Activated CD4-positive, alpha-beta memory T cell treated with anti-CD3 and anti-CD28 coated beads for 36 hours (primary cell): ENCODE measurements at places on chromosomes 3 and 15. TPM values are rescaled to one million over a fixed set of nuclear protein-coding genes. Genes with fewer than 3 reads are reported as not detected.

DNA sequence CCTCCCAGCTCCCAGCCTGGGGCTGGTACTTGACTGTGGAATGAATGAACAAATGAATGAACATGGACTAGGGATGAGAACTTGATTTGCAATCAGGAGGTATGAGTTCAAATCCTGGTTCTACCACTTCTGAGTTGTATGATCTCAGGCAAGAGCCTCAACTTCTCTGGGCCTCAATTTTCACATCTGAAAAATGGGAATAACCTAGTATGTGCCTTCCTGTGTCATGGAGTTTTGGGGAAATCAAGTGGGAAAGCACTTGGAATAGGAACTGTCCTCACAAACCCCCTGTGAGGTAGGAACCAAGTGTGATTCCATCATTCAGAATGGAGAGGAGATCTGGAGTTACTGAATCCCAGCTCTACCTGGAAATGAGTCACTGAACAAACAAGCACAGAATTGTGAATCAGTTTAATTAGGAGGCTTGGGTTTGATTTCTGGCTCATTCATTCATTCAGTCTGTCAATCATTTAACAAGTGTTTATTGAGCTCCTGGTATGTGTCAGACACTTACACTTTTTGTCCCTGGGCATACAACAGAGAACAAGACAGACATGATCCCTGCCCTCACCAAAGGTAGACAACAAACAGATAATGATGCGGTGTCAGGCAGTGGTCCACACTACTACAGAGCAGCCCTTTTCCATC lies 29.7 kb downstream of the DNASE1L3 start:
- no peak for DNase-seq
- H3K36me3 ChIP-seq, result no peaks in the 10 kb centered on the region
- H3K4me1 ChIP-seq, result peaks cover 11% of the 10 kb centered on the region
- H3K27me3 ChIP-seq, result no peaks in the 10 kb centered on the region
- no peak overlapping the region for H3K4me3 ChIP-seq

GRCh38 chr3:45659661-45660566 lies 29.3 kb upstream of the SACM1L start:
- H3K4me1 ChIP-seq, result peaks cover 21% of the 10 kb centered on the region
- H3K27ac ChIP-seq, result no peak overlapping the region
- no peak overlapping the region for H3K4me3 ChIP-seq
- no peaks in the 10 kb centered on the region for H3K27me3 ChIP-seq

- peaks cover 37% of the 10 kb centered on the region for H3K4me1 ChIP-seq
- peak overlapping the region; percentile 59 for H3K27ac ChIP-seq
- DNase-seq, result no peak
- H3K27me3 ChIP-seq, result no peaks in the 10 kb centered on the region
These were observed 74.8 kb upstream of the POMGNT2 start for GRCh38 chr3:43180694-43181093.

DNA sequence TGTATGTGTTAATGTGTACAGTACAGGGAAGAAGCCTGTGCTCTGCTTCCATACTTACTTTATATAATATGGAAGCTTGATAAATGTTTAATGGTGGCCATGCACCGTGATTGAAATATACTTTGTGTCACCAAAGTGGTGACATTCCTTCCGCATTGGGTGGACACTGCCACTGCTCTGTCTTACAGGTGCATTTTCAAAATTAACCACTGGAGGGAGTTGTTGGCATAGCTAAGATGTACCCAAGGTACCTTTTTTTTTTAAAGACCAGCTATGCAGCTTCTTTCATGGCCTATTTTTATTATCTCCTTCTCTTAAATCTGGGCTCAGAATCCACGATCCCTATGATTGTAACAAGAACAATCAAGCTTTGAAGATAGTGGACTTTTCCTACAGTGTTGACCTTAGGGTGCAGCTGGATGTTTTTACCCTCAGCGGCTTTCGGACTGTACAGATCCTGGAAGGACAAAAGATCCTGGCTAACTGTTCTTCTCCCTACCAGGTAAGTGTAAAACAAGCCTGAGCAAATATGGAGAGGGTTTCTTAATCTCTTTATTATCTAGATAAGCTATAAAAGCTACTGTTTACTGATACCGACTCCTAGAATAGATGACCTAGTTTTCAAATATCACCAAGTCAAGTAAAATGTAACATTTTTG lies 21.6 kb upstream of the PAK6 start:
- H3K27ac ChIP-seq, result no peak overlapping the region
- H3K4me1 ChIP-seq, result no peaks in the 10 kb centered on the region
- peaks cover 37% of the 10 kb centered on the region for H3K36me3 ChIP-seq

DNA sequence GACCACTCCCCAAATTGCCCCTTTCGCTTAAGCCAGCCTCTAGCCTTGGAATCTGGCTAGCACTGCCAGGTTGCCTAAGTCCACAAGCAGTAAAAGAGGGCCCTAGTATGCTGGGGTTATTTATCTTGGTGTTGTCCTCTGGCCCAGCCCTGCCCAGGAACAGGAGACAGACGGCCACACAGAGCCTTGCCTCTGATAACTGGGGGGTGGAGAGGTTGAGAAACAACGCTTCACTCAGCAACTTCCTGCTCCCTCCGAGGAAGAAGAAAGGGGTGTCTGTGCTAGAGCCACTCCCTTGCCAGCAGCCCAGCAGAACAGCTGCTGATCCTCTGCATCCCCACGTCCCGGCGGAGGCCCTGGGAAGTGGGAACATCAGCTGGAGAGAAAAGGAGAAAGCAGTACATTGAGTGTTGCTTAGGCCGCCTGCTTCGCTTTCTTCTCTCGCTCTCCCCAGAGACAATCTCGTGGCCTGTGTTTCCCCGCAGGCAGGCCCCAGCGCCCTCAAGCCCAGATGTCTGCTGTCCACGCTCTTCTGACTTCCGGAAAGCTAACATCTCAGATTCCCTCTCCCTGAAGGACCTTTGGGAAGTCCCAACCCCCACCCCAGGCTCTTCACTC lies 22.6 kb upstream of the C3orf70 start:
- H3K27ac ChIP-seq, result no peak overlapping the region
- H3K36me3 ChIP-seq, result no peaks in the 10 kb centered on the region
- DNase-seq, result no peak
- H3K4me1 ChIP-seq, result no peaks in the 10 kb centered on the region

Gene GCHFR
- 40.2 TPM for total RNA-seq
